Activated CD4-positive, alpha-beta T cell treated with anti-CD3 and anti-CD28 coated beads for 48 hours (primary cell): ENCODE measurements at places on chromosomes 1 and 21.

GRCh38 chr1:235045921-235046601, 82.6 kb downstream of the TOMM20 start:
- DNase-seq: no peak

DNA sequence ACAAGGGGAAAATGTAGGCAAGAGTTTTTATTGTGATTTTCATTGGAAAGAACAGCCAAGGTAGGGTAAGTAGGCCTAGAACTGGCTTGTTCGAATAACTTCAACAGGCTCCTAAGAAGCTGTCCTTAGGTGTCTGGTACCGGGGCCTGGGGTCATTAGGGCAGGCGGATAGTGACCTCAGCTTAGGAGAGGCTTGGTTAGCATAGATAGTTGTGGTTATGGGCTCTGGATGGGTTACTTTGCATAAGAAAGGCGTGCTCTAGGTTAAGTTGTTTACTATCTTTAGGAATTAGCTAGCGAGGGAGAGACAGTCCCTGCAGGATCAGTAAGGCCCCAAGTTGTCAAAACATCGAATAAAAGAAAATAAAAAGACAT, 20.7 kb upstream of the HPCAL4 start:
- no peak for DNase-seq

DNA sequence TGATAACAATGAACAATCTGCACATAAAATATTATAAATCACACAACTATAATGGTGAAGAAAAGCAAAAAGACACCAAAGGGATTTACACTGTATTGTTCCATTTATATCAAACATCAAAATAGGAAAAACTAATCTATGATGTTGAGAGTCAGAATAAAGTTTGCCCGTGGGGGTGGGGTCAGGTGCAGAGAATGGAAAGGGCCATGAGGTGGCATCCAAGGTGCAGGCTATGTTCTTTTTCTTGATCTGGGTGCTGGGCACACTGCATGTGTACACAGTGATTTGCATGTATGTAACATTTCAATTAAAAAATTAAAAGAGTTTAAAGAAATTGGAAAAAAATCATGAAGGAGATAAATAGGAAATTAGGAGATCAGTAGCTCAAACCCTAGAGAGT, 127.3 kb downstream of the DSCAM start:
- no peak for DNase-seq

DNA sequence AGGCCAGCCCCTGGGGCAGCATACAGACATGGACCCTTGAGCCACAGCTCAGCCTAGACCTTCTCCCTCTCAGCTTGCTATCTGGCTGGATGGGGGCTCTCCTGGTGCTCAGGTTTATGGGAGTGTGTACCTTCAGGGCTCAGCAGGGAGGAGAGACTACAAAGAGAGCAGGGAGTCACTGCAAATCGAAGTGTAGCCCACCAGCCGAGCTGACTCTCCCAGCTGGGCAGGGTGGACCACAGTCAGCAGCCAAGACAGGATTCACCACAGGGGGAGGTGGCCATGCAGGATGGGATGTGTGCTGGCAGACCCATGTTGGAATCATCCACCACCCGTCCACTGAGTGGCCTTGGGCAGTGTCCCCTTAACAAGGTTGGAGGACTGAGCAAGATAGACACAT, 78.3 kb downstream of the GLIS1 start:
- DNase-seq: no peak

DNA sequence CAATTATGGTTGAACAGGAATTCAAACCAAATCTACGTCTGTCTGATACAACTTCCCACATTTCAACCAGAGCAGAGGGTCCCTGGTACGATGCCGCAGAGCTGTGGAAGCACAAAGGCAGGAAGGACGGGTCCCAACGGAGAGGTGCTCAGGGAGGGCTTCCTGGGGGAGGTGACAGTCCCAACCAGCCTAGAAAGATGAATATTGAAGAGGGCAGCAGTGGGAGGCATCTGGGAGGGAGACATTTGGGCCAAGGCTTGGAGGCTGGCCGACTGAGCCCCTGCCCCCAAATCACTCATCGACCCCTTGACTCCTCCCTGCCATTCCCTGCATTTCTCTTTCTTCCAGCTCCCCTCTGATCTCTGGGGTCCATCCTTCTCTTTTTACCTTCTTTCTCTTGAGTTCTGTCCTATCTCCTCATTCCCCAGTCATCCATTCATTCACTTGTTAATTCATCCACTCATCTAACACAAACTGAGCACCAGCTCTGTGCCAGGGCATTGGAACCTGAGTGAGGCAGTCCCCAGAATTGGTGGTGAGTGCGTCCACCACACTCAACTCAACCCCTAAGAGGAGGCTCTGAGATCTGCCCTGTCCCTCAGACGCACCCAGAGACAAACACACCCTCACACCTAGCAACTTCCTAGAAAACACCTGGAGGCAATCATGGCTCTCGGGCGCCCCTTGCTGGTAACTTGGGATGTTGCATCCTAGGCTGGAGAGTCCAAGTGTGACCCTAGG, 13.2 kb upstream of the CELA3B start:
- DNase-seq: peak; percentile 89

GRCh38 chr1:157819896-157820295, at the start of gene FCRL1:
Gene FCRL1, minus strand, starts transcription at chr1:157820120. Its CDS starts 83 bp downstream, at chr1:157820037.
- DNase-seq: no peak

GRCh38 chr1:179714159-179714558, 28.9 kb upstream of the FAM163A start:
- DNase-seq: no peak

- DNase-seq: no peak
Measured at GRCh38 chr1:234494049-234494448, 15.1 kb upstream of the TARBP1 start.

- no peak for DNase-seq
Measured at GRCh38 chr1:44499306-44499705, 94.3 kb downstream of the RNF220 start.

GRCh38 chr1:50967416-50968157, 2.5 kb upstream of the CDKN2C start:
- no peak for DNase-seq

DNA sequence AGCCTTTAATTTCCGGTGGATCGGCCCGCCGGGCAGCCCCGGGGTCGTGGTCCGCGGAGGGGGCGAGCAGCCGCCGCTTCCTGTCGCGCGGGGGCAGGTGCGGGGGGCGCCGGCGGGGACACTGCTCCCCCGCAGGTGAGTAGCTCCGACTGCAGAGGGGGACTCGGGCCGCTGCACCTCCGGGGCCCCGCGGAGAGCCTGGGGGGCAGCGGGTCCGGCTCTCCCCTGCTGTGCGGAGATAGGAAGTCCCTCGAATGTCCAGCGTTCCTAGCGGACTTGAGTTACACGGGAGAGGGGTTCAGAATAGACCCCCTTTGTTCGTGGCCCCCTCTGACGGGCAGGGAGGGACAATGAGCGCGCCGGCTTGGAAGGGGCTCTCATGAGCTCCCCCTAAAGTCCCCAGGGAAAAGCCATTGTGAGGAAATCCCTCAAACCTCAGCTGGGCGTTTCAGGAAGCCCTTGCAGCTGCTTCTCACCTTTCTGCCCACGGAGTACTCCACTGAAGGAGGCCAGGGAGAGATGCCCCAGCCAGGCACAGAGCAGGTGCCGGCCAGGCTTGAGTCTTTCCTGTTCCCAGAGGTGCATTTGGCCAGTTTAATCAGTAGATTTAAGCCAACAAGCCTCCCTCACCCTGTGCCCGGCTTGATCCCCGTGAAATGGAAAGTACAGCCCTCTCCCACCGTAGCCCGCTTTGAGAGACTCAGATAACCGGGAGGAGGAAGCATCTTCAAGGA, 925 bp downstream of the PDE9A start:
- DNase-seq: no peak

DNA sequence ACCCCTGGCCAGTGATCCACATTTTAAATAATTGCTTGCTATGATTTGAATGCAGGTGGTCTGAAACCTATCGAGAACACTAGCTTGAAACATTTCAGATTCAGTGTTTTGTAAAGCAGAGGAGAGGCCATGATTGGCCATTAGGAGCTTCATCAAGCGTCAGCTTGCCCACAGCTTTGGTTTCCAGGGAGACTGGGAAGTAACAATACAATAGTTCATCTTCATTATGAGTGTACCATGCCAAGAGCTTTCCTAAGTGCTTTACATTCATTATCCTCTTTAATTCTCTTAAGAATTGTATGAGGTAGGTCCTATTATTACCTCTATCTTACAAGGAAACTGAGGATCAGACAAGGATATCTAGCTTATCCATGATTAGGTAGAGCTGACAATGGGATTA, 27.7 kb upstream of the ATP5PO start:
- DNase-seq: no peak

DNA sequence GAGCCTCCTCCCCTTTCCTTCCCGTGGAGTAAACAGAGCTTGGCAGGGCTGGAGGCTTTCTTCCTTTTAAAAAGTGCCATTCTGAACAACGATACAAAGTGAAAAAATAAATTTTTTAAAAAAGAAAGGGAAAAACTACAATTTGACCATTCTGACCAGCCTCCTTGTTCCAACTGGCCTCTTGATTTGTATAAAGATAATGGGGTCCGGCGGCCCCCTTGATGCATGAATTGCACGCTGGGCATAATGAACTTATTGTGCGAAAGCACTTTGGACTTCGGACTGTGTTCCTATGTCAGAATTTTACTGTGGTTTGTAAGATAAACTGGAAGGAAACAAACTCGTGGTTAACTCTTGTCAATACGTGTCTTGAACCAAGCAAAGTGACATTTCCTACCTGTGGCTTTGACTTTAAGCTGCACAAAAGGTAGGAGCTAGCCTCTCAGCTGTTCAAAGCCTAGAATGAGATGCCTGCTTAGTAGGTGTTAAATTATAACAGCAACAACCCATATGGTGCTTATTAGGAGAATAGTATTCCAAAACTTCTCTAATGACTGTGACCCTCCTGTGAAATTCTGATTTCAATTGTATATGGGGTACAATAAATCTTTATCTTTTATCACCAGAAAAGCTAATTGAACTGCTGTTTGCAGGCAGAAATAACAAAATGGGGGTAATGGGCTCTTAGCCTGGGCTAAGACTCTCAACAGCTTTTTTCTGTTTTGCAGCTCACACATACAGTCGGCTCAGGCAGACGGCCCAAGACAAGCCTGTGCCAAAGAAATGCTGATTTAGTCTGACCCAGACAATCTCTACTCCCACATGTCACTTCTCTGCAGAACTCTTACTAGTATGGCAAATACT, 9.3 kb downstream of the IRF2BP2 start:
- no peak for DNase-seq

- DNase-seq: no peak
Measured at GRCh38 chr1:117796226-117796625, 133.2 kb downstream of the GDAP2 start.
